Pulmonary artery endothelial cell (primary cell): ENCODE measurements at places on chromosomes 3 and 15.

DNA sequence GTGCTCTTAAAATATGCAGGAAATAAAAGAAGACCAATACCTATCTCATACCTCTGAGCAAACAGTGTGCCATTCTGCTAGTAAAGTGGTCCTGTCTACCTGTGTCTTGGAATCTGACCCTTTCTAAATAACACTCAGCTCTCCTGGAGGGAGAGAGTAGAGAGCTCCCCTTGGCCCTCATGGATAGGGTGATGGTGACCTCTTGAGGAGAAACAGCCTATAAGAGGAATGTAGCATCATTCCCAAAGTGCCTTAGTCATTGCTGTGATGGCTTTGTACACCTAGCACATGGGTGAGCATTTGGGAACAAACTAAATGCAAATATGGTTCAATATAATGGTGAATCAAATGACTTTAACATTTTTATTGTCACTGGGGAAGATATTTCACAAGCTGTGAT is 10.0 kb downstream of the SNTN start:
- DNase-seq = no peak

DNA sequence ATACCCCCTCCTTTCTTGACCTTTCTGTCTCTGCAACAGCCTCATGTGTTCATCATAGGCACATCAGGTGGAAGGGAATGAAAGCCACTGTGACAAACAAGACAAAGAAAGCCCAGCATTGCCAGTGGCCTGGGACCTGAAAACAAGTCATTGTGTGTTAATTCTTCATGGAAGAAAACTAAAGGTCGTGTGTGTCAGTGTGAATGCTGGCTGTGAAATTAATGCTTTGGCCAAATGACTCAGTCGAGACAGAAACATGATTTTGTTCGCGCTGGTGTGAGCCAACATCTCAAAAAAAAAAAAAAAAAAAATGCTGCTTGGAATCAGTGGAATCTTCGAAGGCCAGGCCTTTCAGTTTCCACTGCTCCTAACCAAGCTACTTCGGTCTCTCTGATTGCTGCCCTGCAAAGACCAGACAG is 386.5 kb upstream of the PROK2 start:
- DNase-seq = no peak

DNA sequence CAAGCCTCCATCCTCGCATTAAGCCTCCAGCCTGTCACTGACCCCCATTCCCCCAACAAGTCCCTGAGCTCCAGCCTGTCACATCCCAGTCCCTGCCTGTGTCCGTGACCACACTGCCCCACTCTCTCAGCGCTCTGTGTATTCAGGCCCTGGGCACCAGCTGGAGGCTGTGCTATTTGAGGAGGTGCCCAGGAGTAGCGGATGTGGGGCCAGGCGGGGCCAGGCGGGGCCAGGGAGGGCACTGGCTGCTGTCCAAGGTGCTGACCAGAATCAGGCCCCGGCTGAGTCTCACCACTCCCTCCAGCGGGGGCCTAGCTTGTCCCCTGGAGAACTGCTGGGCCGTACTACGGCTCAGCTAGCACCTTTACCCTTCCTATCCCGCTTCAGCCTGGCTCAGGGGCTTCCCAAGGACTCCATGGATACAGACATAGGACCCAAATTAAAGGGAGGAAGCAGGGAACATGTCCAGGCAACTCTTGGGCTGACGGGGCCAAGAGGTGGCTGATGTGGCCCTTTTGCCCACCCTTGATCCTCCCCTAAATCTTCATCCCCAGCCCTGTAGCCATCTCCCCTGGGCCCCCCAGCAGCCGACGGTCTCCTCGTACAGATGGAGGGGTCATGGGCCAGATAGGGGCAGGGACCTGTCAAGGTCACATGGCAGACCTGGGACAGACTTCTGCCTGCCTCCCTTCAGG is 1.1 kb downstream of the HHATL start:
- no peak for DNase-seq

GRCh38 chr3:42651248-42652091 is 2.0 kb upstream of the ZBTB47 start:
- no peak for DNase-seq

- no peak for DNase-seq
Measured at GRCh38 chr3:171881251-171881650, 38.1 kb downstream of the TMEM212 start.
